Central memory CD8-positive, alpha-beta T cell (primary cell): ENCODE measurements at places on chromosomes 5 and 9.

- H3K4me1 ChIP-seq: peaks cover 33% of the 10 kb centered on the region
- H3K27ac ChIP-seq: no peak overlapping the region
- H3K4me3 ChIP-seq: no peak overlapping the region
Observed at GRCh38 chr5:179800696-179801201, 5.9 kb downstream of the MGAT4B start.

DNA sequence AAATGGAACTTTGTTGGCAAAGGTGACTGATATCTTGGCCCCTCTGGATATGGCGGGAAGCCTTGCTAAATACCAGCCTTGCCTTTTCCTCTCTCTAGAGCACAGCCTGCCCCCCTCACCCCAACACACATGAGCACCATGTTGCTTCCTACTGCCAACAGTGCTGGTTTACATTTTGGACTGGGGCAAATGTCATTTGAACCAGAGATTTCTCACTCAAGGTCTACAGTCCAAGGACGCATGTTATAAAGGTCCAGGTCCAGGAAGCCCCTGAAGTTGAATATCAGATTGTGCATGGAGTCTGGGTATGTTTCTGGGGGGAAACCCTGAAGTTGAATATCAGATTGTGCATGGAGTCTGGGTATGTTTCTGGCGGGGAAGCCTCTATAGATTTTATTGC, 19.9 kb downstream of the NEURL1B start:
- peaks cover 14% of the 10 kb centered on the region for H3K27me3 ChIP-seq
- no peaks in the 10 kb centered on the region for H3K4me1 ChIP-seq
- no peak overlapping the region for H3K27ac ChIP-seq
- no peak overlapping the region for H3K4me3 ChIP-seq

DNA sequence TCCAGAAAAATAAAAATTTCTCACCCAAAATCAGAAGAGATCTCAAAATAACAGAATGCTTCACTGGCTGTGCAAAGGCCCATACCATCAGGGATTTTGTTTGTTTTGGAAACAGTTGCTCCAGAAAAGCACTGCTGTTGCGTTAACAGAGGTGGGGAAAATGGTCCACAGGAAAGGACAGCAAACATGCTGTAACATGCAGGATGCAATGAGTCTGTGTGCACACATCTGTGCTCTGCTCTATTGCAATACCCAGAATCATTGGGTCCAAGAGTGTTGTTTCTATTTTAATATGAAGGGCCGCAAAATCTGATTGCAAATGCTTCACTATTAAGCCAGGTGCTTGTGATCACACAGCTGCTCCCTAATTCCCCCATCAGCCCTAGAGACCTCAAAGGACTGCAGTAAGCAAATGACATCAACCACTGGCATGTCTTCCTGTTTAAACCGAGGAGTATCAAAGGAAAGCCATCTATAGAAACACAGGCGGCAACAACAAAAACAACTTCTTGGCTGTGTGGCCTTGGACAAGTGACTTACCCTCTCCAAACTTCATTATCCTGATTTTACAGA, 141.0 kb downstream of the DCP2 start:
- no peak overlapping the region for H3K4me3 ChIP-seq
- H3K4me1 ChIP-seq: no peaks in the 10 kb centered on the region
- H3K27ac ChIP-seq: no peak overlapping the region
- H3K27me3 ChIP-seq: no peaks in the 10 kb centered on the region

- H3K36me3 ChIP-seq: no peaks in the 10 kb centered on the region
- H3K4me1 ChIP-seq: no peaks in the 10 kb centered on the region
- no peak for DNase-seq
- no peak overlapping the region for H3K27ac ChIP-seq
- no peak overlapping the region for H3K4me3 ChIP-seq
Observed at GRCh38 chr9:14985419-14985818, 75.2 kb upstream of the FREM1 start.

DNA sequence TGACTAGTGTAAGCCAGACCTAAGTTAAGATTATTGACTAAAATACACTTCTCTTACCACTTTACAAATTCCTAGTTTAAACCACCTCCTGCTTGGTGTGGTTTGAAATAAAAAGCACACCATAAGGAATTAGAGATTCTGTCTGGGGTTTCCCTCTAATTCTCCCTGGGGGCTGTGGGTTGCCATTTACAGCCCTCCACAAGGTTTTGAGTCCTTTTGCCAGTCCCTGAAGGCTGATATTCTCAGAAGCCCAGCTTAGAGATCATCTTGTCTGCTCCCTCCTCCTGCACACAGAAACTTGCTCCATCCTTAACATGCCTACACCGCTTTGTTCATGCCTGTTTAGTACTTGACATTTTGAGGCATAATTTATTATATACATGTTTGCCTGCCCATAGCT, 7.2 kb upstream of the LMNB1 start:
- no peak overlapping the region for H3K27ac ChIP-seq
- H3K36me3 ChIP-seq: no peaks in the 10 kb centered on the region
- no peak for DNase-seq
- no peaks in the 10 kb centered on the region for H3K4me1 ChIP-seq
- H3K27me3 ChIP-seq: no peaks in the 10 kb centered on the region

- no peak overlapping the region for H3K4me3 ChIP-seq
- H3K27me3 ChIP-seq: peaks cover 39% of the 10 kb centered on the region
- H3K4me1 ChIP-seq: peaks cover 7% of the 10 kb centered on the region
- DNase-seq: no peak
Observed at GRCh38 chr5:180301253-180301652, 9.4 kb upstream of the MAPK9 start.

DNA sequence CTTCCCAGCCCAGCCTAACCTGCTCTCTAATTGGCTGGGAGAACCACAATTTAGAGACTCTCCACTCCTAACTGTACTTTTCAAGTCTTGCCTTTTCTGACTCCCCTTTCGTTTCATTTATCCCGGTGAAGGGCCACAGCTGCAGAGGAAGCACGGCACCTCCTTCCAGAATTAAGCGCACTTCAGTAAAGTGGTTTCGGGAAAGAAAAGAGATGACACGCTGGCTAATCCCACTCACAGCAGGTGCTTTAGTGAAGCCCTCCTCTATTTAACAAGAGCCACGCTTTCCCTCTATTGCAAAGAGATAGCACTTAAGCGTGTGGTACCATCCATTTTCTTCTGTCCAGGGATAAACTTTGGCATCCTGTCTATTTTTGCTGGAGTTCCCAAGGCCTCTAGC, 4.8 kb downstream of the DNAH5 start:
- H3K27me3 ChIP-seq: peaks cover 14% of the 10 kb centered on the region
- H3K4me1 ChIP-seq: no peaks in the 10 kb centered on the region
- no peak for DNase-seq
- no peak overlapping the region for H3K4me3 ChIP-seq
- no peak overlapping the region for H3K27ac ChIP-seq
- no peaks in the 10 kb centered on the region for H3K36me3 ChIP-seq

DNA sequence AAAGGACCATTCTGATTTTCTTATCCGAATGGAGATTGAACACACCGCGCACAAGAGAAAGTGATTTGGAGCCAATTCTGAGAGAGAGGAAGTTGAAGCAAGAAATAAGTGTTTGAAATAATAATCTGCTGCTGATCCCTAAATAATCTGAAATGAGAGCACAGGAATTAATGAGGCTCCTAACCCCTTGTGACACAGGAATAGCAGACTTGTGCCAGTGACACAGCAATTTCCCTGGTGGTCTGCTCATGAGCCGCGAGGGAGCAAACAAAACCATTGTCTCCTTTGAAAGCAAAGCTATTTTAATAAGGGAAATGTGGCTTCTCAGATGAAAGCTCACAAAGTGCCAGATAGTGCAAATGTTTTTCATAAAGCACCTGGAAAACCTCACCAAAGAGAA, 936.1 kb upstream of the WWC1 start:
- no peak overlapping the region for H3K4me3 ChIP-seq
- no peak for DNase-seq
- no peaks in the 10 kb centered on the region for H3K27me3 ChIP-seq
- no peaks in the 10 kb centered on the region for H3K4me1 ChIP-seq

DNA sequence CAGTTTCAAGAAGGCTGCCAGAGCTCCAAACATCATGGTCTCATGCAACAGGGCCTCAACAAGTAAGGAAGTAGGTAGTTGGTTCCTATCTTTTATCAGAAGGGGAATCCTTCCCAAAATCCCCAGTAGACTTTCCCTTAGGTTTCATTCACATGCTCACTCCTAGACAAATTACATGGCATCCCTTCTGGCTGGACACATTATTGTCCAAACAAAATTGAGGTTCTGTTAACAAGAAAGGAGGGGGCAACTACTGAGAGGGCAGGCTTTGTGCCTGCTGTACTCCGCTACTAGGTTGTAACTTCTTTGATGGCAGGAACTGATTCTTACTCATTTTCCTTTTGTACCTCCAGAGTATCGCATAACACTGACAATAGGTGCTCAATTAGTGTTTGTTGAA, 56.0 kb upstream of the OSMR start:
- no peaks in the 10 kb centered on the region for H3K4me1 ChIP-seq
- no peak for DNase-seq
- H3K36me3 ChIP-seq: no peaks in the 10 kb centered on the region
- H3K4me3 ChIP-seq: no peak overlapping the region

DNA sequence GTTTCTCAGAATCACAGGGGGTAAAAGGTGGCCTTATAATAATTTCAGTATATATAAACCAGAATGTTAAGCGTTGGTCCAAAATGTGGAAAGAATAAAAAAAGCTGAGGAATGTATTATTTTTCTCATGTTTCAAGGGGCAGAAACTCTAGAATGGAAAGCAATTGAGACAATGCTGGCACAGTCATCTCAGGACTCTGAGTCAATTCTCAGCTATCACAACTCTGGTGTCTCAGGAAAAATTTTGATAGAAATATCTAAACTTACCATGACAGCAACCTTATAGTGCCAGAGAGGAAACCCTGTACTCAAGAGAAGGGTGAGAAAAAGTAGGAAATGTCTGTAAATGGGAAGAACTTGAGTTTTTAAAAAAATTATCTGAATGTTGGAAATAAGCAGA, 1189.4 kb upstream of the NUDT12 start:
- no peak for DNase-seq
- no peaks in the 10 kb centered on the region for H3K4me1 ChIP-seq
- H3K4me3 ChIP-seq: no peak overlapping the region
- H3K36me3 ChIP-seq: no peaks in the 10 kb centered on the region

DNA sequence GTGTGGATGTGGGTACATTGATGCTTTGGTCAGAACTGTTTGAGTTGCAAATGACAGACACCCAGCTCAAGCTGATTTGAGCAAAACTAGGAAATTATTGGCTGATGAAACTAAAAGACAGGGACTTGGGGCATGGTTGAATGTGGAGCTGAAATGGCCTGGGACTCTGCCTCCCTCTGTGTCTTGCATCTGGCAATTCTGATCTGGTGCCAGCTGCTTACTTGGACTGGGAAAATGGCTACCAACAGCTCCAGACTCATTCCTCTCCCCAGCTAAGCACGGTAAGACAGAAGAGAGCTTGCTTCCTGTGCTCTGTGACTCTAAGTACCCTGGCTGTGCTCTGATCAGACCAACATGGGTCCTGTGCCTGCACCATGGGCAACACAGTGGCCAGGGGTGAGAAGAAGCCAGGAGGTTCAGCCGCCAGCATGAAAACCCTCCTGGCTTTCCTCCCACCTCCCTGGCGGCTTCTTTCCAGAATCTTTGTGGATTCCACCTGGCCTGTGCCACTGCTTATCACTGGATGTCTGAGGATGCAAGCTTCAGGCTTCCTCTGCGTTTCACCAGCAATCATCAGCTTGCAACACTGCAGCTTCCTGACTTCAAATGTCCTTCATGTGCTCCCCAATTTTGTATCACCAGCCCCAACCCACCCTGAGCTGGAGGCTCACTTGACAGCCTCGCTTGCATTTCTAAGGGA, 44.1 kb downstream of the C5orf15 start:
- DNase-seq: no peak
- no peaks in the 10 kb centered on the region for H3K4me1 ChIP-seq
- H3K27me3 ChIP-seq: peaks cover 19% of the 10 kb centered on the region
- no peak overlapping the region for H3K4me3 ChIP-seq
- H3K27ac ChIP-seq: no peak overlapping the region

- no peaks in the 10 kb centered on the region for H3K4me1 ChIP-seq
- H3K27ac ChIP-seq: no peak overlapping the region
- H3K4me3 ChIP-seq: no peak overlapping the region
- no peak for DNase-seq
- H3K36me3 ChIP-seq: no peaks in the 10 kb centered on the region
- peaks cover 40% of the 10 kb centered on the region for H3K27me3 ChIP-seq
Observed at GRCh38 chr5:147538236-147538635, 28.4 kb upstream of the DPYSL3 start.

GRCh38 chr5:174187001-174187400, 141.5 kb downstream of the NSG2 start:
- H3K36me3 ChIP-seq: no peaks in the 10 kb centered on the region
- H3K27me3 ChIP-seq: peaks cover 3% of the 10 kb centered on the region
- no peak for DNase-seq
- H3K4me3 ChIP-seq: no peak overlapping the region
- no peak overlapping the region for H3K27ac ChIP-seq

DNA sequence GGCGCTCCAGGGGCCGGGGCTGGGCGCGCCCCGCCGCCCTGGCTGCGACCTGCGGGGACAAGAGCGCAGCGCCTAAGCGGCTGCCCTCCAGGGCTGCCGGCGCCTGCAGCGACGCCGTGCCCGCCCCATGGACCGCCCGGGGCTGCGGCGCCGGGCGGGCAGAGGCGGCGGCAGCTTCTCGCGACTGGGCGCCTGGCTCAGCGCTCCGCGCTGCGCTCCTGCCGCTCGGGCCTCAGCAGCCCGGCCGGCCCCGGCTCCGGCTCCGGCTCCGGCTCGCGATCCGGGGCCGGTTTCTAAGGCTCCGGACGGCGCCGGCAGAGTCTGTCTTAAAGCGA, at the start of gene PITX1:
Gene PITX1, minus strand, starts transcription at position 328 of the 335 bp plus-strand sequence. CDS start 347 bp downstream, outside the sequence.
- H3K27me3 ChIP-seq: peaks cover 94% of the 10 kb centered on the region
- peaks cover 32% of the 10 kb centered on the region for H3K4me1 ChIP-seq

- peaks cover 25% of the 10 kb centered on the region for H3K4me1 ChIP-seq
- no peak for DNase-seq
- no peaks in the 10 kb centered on the region for H3K36me3 ChIP-seq
- H3K4me3 ChIP-seq: no peak overlapping the region
- no peak overlapping the region for H3K27ac ChIP-seq
Observed at GRCh38 chr5:146718609-146719008, 159.9 kb downstream of the PPP2R2B start.

- H3K27me3 ChIP-seq: no peaks in the 10 kb centered on the region
- no peak for DNase-seq
- H3K27ac ChIP-seq: no peak overlapping the region
Observed at GRCh38 chr5:80275347-80275746, 19.5 kb upstream of the SERINC5 start.

DNA sequence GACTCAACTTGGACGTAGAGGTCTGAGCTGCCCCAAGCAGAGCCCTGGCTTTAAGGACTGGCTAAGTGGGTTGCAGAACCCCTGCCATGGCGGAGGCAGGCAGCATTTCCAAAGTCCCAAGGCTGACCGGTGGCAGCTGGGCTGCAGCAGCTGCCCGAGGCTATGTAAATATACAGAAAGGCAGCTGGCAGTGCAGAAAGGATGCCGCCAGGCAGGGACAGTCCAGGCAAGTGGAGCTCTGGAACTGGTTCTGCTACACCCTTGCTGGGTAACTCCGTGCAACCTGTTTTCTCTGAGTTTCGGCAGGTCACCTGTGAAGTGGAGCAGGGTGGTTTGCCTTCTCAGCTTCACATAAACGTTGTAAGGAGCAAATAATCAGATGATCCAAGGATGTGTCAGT, 46.0 kb downstream of the SHB start:
- DNase-seq: no peak
- H3K27ac ChIP-seq: no peak overlapping the region
- H3K4me1 ChIP-seq: no peaks in the 10 kb centered on the region
- H3K36me3 ChIP-seq: no peaks in the 10 kb centered on the region
- H3K4me3 ChIP-seq: no peak overlapping the region
- no peaks in the 10 kb centered on the region for H3K27me3 ChIP-seq
